ENCODE measurements at places on chromosomes 2 and 18. TPM values are rescaled to one million over a fixed set of nuclear protein-coding genes. Genes with fewer than 3 reads are reported as not detected.

DNA sequence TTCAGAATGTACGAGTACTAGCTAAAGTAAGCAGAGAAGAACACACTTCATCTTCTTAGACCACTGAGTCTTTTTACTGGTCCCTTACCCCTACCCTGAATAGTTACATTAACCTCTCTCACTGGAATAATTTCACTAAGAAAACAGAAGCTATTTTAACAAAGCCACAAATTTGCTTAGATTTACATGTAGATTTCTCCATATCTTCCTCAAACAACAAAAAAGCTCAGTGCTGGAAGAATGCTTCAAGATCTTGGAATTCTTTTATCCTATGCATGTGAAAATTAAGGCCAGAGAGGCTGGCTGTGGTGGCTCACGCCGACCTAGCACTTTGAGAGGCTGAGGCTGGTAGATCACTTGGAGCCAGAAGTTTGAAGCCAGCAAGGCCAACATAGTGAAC is 35.2 kb downstream of the MOGAT1 start:
- no peak for DNase-seq

Gene IL36A
- not detected for total RNA-seq

DNA sequence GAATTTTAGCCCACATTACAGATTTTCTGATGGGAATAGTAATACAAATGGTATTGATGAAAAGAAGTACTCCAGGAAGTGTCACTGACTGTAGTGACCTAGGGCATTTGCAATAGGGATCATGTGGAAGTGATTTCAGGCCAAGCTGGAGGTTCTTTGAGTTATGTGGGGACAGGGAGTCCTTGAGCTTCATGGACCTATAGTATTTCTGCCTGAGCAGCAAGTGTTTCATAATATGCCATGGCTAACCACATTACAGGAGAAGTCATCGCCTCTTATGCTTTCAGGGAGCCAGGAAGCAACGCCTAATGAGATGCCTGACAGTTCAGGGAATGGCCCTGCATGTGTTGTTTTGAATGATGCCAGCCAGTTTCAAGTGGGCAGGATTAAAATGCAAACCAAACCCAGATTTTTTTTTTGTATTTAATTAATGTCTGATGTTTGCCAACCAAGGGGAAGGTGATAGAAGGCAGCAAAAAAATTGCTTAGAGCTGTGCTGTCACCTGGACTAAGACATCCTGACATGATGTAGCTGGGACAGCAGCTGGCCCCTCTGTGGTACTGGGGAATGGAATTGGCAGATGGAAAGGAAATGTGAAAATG is 109.5 kb downstream of the RAPGEF4 start:
- no peak for DNase-seq

DNA sequence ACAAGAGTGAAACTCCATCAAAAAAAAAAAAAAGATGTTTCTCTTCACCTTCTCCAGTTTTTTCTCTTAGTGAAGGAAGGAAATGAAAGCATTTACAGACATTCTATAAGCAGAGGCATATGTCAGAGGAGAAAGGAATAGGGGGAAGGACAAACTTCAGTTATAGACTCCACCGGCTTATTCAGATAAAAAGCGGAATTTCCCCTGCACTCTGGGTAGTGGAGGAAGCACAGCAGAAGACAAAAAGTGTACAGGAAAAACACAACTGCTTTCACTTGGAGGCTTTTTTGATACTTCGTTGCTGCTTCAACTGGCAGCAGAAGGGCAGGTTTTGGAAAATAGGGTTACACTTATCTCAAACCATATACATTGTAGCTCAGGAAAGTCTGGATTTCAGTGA is 3.2 kb upstream of the MGAT4A start:
- peak; percentile 34 for DNase-seq
